ENCODE measurements at places on chromosomes 6 and 20.

- DNase-seq = peak; percentile 59
Observed at GRCh38 chr6:71721642-71722041, 164.7 kb upstream of the RIMS1 start.

DNA sequence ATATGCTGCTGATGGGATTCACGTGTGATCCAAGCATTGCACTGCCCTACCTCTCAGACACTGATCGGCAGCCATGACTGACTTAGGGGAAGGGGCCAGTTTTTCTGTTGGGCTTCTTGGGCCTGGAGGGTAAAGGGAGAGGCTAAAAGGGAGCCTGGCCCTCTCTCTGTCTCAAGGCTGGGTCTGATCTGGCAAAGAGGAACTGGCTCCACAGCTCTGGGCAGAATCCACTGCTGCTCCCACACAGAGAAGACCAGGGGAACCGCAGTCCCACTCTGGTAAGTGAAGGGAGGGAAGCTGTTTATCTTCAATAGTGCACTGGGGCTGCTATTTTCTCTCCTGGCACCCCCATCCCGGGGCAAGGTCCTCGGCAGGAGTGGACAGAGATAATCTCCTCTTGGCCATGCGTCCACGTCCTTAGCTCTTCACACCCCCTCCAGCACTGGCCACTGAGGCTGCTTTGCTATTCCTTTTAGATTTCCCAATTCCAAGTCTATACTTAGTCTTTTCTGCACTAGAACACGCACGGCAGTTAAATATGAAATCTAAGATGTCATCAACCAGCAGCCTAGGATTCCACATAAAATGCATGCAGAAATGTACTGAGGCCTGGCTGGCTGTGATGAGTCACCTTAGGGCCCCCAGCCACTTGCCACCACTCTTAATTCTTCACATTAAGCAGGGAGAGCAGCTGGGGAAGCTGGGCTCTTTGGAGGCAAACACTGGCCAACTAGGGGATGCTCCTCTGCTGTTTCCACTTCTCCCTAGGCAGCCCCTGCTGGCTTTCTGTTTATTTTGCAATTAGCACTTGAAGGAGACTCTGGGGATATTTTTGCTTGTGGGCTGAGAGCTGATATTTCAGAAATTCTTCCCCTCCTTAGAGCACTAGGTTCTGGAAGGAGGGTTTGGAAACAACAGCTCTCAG is 87.8 kb upstream of the ARMC2 start:
- DNase-seq = no peak

GRCh38 chr20:40891351-40891750 is 137.3 kb upstream of the TOP1 start:
- no peak for DNase-seq

GRCh38 chr6:31805939-31806469 is 762 bp downstream of the LSM2 start:
- DNase-seq = no peak

DNA sequence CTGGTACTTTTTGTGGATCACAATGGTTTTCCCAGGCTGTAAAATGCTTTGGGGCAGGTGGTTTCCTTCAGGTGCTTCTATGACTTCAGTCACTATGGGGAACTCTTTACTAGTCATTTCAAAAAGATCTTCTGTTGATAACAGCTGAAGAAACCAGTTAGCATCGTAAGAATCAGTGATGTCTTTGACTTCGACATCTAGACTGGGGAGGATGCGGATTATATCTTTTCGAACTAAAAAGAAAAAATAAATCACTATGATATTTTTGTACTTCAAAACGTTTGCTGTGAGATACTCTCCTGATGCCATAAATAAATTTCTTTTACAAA is 87.2 kb downstream of the THEMIS start:
- DNase-seq = no peak

- DNase-seq = peak; percentile 34
Observed at GRCh38 chr20:25296094-25297093, 48.5 kb downstream of the PYGB start.

DNA sequence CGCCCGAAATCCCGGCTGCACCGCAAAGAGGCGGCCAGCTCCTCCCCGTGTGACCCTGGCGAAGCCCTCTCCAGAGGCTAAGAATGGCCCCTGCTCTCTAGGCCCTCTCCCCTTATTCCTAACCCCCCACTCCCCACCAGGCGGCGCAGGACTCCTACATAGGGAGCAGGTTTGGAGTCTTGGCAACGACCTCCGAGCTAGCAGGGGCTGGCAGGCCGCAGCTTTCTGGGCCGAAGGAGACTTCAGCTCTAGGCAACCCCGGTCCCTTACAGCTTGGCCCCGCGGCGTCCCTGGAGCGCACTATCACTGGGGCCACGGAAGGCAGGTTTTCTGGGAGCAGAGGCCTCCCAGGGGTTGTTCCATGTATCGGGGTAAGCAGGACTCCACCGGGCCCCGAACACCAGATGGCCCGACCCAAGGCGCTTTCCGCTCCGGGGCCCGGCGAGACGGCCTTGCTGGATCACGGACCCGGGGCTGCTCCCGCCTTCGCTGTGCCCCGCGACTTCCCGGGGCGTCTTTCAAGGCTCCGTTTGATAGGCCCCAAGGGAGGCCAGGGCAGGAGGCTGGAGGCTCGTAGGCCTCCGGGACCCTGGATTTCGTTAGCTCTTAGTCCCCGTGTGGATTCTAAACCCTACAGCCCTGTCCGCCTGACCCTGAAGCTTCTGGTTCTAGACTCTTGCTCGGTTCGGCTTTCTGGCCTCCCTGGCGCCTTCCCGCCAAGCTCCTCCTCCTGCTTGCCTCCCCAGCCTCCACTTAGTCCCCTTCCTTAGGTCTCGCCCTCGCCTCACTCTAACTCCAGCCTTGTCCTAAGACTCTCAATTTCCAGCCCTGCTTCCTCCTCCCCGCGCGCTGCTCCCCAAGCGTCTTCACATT is 1.9 kb downstream of the SLC32A1 start:
- no peak for DNase-seq

DNA sequence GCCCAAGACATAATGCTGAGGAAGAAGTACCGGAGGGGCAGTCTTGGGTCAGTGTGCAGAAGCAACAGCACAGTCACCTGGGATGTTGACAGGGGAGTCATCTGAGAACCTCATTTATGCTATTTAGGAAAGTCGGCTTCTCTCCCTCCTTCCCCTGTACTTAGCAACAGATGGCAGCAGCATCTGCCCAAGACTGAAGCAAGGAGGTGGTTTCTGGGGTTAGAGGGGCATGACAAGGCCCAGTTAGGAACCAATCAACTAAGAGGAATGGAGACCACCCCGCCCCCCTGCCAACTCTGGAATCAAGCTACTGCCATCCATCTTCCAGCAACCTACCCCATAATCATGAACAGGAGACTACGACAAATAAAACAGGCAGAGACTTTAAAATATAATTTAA is 21.7 kb downstream of the RIPK1 start:
- no peak for DNase-seq

- no peak for DNase-seq
Observed at GRCh38 chr6:49454787-49455709, 8.0 kb downstream of the MMUT start.

DNA sequence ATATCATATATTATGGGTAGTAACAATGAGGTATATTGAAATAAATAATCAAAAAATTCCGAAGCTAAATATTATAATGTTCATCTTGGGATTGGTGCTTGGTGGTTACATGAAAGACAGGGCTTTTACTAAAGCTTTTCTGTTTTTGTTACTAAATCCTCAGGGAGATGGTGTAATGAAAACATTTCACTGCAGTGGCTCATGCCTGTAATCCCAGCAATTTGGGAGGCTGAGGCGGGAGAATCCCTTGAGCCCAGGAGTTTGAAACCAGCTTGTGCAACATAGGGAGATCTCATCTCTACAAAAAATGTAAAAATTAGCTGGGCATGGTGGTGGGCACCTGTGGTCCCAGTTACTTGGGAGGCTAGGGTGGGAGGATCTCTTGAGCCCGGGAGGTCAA is 42.9 kb downstream of the AFG1L start:
- DNase-seq = no peak

DNA sequence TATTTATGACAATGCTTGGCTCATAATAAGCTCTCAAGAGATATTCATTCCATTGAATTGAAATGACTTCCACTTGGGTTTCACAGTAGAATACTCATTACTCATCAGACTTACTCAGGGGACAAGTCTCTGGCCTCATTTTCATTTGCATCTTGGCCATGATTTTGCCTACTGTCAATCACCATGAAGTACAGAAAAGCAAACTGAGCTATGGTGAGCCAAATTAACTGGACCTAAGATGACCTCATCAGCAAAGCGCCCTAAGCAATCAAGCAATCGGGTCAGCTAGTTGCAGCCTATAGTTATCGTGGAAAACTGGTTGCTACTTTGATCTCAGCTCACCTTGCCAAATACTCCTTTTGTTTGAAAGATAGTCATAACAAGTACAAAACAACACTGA is 494.7 kb upstream of the SLC35B3 start:
- peak; percentile 2 for DNase-seq

- peak; percentile 57 for DNase-seq
Observed at GRCh38 chr6:158706369-158706982, 56.6 kb downstream of the SYTL3 start.

DNA sequence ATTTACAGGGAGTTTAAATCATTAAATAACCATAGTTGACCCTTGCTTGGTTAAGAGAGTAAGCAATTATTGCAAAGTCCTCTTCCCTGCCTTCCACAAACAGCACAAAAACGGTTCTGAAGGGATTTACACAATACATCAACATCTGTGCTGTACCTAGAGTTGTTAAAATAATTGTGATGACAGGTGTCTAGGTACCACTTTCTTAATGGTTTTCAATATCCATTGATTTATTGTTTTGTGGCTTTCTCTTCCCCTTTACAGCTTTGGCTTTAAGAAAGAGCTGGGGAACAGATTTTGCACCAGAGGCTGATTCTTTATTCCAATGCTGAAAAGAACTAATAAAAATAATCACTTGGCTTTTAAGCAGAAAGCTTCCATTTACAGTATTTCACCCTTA is 598 bp upstream of the SOX4 start:
- no peak for DNase-seq

DNA sequence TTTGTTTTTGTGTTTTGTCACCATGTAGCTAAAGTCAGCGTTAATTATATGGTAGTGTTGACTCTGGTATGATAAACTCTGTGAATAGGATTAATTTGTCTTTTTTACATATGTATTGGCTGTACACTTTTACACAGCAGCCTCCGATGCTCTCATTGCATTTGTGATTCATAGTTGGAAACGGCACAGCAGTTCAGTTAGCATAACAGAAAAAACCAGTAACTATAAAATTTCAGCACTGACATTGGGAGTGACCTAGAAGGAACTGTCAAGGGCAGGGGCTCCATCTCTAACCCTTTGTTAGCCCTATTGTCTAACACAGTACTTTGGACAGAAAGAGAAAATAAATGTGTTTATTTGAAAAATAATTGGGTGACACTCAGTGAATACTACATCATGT is 5.6 kb upstream of the BEND6 start:
- no peak for DNase-seq

DNA sequence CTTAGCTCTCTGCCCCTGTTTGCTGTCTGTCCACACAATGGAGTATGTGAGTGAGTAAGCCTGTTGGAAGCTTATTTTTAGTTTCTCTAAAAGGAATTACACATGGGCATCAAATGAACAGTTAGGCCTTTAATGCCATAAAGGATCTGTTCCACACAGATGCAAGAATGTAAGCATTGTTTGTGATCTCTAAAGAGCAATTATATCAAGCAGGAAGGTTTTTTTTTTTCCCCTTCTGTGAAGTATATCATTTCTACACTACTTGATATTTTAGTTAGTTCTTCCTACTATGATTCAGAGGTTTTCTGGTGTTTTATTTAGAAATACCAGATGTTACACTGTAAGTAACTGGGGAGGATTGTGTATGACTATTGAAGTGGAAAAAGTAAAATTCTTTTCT is 627.5 kb downstream of the COL12A1 start:
- peak; percentile 42 for DNase-seq

- DNase-seq = peak; percentile 40
Observed at GRCh38 chr20:59850018-59850641, 83.3 kb downstream of the SYCP2 start.

GRCh38 chr20:63785691-63786131 is 45.4 kb downstream of the ZBTB46 start:
- no peak for DNase-seq

- DNase-seq = no peak
Observed at GRCh38 chr6:57137350-57137749, 34.8 kb upstream of the BAG2 start.

GRCh38 chr6:16305246-16305725 is 66.9 kb downstream of the GMPR start:
- no peak for DNase-seq

GRCh38 chr20:5945963-5946362 is 4.4 kb downstream of the TRMT6 start:
- DNase-seq = no peak

- DNase-seq = peak; percentile 58
Observed at GRCh38 chr6:82866446-82866845, 199.2 kb downstream of the UBE3D start.

DNA sequence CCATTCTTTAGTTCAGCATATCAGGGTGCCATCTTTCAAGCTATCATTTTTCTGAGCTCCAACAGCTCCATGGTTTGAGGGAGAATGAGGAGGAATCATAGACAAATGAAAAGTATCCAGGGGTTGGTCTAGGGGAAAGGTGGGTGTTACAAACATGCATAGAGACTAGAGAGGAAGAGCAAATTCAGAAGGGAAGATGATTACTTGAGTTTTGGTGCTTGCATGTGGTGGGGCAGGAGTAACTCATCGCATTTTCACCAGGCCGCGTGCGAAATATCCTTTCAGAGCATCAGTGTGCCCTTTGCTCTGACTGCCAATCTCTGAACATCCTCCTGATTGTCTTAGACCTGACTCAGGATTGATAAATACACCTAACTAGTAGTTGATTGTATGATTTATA is 7.7 kb upstream of the BICRAL start:
- no peak for DNase-seq

DNA sequence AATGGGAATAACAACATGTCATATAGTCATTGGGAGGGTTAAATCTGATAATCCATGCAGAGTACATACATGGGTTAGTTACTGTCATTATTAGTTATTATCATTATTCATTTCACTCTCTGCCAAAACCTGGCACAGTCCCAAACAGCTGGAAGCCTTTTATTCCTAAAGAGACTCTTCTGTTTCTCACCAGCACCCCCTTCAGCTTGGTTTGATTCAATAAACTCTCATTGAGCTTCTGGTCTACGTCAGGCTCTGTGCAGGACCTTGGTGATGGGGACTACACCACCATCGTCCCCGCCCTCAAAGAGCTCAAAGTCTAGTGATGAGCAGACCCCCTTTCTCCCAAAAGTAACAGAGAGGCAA is 2.3 kb downstream of the KCNK15 start:
- no peak for DNase-seq

GRCh38 chr6:31042806-31043205 is 32.5 kb downstream of the MUC22 start:
- peak; percentile 65 for DNase-seq

DNA sequence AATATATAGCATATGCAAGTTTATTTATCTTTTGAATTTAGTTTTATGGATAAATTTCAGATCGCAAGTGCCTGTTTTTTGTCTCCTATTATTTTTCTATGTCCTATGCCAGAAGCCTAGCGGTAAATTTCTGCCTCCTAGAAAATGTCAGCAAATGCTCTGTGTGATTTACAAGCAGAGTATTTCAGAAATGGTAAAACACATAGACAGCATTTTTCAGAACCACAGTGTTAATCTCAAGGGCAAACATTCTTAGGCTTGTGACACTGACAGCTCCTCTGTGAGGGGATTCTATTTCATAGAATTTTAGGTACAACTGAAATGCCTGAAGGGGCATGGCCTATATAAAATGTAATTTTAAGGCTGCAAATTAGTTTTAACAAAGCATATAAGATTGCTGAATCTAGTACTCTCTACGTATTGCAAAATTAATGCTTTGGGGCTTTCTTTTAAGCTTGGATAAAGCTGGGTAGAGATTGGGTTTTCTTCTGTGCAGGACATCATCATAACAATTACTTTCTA is 89.9 kb upstream of the PTCHD4 start:
- no peak for DNase-seq
